ENCODE measurements at places on chromosomes 3 and 15.

GRCh38 chr15:63263519-63263918, 13.9 kb upstream of the APH1B start:
- no peak for DNase-seq

GRCh38 chr3:170497207-170498095, 78.8 kb downstream of the CLDN11 start:
- no peak for DNase-seq

DNA sequence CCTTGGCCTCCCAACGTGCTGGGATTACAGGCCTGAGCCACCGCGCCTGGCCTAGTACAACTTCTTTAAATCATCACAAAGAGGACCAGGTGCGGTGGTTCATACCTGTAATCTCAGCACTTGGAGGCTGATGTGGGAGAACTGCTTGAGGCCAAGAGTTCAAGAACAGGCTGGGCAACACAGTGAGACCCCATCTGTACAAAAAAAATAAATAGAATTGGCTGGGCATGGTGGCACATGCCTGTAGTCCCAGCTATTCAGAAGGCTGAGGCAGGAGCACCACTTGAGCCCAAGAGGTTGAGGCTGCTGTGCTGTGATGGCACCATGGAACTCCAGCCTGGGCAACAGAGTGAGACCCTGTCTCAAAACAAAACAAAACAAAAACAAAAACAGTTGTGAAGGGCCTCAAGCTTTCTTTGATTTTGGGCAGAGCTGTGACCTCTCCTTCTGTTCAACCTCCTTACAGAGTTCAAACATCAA, 5.9 kb downstream of the RMDN3 start:
- no peak for DNase-seq

GRCh38 chr15:58241872-58242271, 103.7 kb downstream of the AQP9 start:
- DNase-seq, result no peak

GRCh38 chr3:170052398-170052797, 14.6 kb downstream of the GPR160 start:
- DNase-seq, result no peak
